ENCODE measurements at places on chromosomes 12 and 14. TPM values are rescaled to one million over a fixed set of nuclear protein-coding genes. Genes with fewer than 3 reads are reported as not detected.
A peak's percentile ranks its signal among the peaks of the same experiment; 100 is the strongest.

DNA sequence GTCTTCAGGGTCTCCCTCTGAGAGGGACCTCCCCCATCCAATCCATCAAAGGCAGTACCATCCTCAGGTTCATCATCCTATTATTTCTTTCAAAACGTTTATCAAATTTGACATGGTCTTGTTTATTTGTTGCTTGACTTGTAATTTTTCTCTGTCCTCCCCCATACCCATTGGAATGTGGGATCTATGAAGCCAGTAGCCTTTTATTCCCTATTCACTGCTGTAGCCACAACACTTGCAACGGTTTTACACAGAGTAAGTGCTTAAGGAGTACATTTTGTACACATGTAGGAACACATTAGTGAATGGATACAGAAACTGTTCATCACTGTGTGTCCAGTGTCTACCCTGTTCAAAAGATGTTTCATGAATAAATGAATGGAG, 41.5 kb downstream of the IGF1 start:
- no peaks in the 10 kb centered on the region for H3K27me3 ChIP-seq
- H3K27ac ChIP-seq: no peak overlapping the region
- no peak overlapping the region for H3K4me3 ChIP-seq
- no peaks in the 10 kb centered on the region for H3K4me1 ChIP-seq
- no peak for DNase-seq
- no peaks in the 10 kb centered on the region for H3K36me3 ChIP-seq

Gene NKX2-1
- total RNA-seq: not detected

- no peak overlapping the region for H3K4me3 ChIP-seq
- no peaks in the 10 kb centered on the region for H3K27me3 ChIP-seq
Measured at GRCh38 chr12:76888775-76889174, 10.0 kb upstream of the CSRP2 start.

GRCh38 chr12:124045671-124046455, 72.8 kb downstream of the ZNF664 start:
- no peaks in the 10 kb centered on the region for H3K4me1 ChIP-seq
- H3K4me3 ChIP-seq: no peak overlapping the region
- 0 out of 2 replicates have a peak, but pooled peaks cover 3% of the 10 kb centered on the region for H3K36me3 ChIP-seq
- DNase-seq: no peak
- H3K27ac ChIP-seq: no peak overlapping the region

Gene PIP4K2C
- 27.1 TPM for total RNA-seq

Gene DLGAP5
- total RNA-seq: 150 TPM

- H3K27ac ChIP-seq: no peak overlapping the region
- no peaks in the 10 kb centered on the region for H3K4me1 ChIP-seq
- H3K4me3 ChIP-seq: peak overlapping the region; percentile 99
Measured at GRCh38 chr12:57489157-57489641, 1.3 kb downstream of the MARS1 start.

Gene KCNH3
- 0.24 TPM for total RNA-seq

DNA sequence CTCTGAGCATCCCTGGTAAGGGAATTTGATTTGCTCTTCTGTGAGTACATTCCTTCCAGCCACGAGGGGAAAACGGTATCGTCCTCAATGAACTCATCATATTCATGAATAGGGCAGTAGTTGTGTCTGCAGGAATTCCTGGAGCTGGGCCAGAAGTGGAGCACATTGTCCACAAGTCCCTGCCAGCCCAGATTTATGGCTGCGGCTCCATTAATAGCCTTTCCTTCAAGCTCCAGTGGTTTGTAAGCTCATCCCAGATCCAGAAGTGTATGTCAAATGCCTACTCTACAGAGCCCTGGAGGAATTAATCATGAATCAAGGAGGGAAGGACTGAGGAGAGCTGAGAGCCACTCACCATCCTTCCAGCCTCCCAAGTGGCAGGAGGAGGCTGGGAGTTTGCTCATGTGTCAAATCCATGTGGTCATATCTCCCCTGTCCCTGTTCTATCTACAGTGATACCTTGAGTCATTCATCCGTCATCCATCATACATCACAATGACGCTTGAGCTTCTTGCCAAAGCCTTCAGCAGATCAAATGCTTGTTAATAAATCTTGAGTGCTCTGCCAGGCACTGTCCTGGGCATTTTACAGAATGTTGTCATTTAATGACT, 65.5 kb downstream of the SVOP start:
- no peaks in the 10 kb centered on the region for H3K36me3 ChIP-seq
- no peak for DNase-seq
- no peak overlapping the region for H3K4me3 ChIP-seq
- H3K27ac ChIP-seq: no peak overlapping the region
- no peaks in the 10 kb centered on the region for H3K4me1 ChIP-seq

Gene RNASE7
- total RNA-seq: not detected

Gene UBE3B
- 21.8 TPM for total RNA-seq

Gene CCDC197
- total RNA-seq: not detected

DNA sequence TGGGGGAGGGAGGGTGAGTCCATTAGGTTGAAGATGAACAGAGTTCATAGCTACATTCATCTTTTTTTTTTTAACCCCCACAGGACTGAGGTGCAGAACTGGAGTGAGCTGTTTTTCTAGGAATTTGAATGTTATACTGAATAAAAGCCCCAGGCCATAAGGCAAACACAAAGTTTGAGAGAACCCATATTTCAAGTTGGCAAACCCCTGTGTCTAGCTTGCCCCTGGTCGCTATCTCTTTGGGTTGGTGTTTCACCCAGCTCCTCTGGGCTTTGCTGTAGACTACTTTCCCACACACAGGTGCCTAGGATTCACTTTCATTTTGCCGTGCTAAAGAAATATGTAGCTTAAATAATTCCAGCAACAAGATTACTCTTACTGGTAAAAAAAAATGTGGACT, 5.2 kb upstream of the LMO3 start:
- no peak overlapping the region for H3K4me3 ChIP-seq
- H3K36me3 ChIP-seq: no peaks in the 10 kb centered on the region
- DNase-seq: no peak
- H3K27me3 ChIP-seq: peaks cover 2% of the 10 kb centered on the region
- H3K4me1 ChIP-seq: peaks cover 19% of the 10 kb centered on the region

Gene KRT83
- not detected for total RNA-seq

GRCh38 chr12:109273354-109273753, 35.7 kb downstream of the FOXN4 start:
- H3K4me1 ChIP-seq: peaks cover 2% of the 10 kb centered on the region
- no peak for DNase-seq
- H3K4me3 ChIP-seq: no peak overlapping the region
- H3K27ac ChIP-seq: no peak overlapping the region
- H3K27me3 ChIP-seq: no peaks in the 10 kb centered on the region
